NCI-H1436 treated with DMSO at 0.1 percent for 48 hours (cell line): ENCODE measurements at places on chromosomes 3 and 15.

- DNase-seq, result no peak
Measured at GRCh38 chr3:82033186-82033585, 271.7 kb upstream of the GBE1 start.

- no peak for DNase-seq
Measured at GRCh38 chr3:114846779-114847178, 300.3 kb downstream of the ZBTB20 start.

- DNase-seq, result no peak
Measured at GRCh38 chr3:24278543-24278942, 216.1 kb downstream of the THRB start.

DNA sequence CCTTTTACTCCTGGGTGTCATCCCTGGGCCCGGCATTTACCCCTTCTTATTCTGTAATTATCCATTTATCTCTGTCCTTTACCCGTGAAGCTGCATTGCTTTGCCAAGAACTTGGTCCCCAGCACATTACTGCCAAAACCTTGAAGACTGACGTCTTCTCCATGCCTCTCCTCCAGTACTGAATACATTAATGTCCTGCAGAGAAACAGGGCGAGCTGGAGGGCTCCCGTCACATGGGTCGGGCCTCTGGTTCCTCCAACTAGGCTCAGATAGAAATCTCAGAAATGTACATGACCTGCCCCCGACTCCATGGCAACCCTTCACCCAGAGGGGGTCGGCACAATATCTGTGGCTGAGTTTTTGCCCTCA is 445 bp downstream of the EFCAB12 start:
- no peak for DNase-seq

DNA sequence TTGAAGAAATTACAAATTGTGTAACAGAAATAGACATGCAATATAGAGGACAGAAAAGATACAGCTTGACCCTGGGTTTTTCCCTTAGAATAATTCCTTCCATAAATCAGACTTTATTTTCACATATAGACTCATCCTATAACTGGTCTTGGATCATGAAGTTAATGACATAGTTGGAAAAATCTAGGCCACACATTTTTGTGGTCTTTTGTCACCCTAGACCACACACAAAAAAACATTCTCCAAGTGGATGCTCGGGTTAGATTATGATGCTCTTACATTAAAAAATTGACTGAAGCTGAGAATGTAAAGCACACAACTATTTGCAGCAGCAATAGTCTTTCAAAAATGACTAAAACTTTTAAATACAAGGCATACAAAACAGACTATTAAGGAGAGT is 7.5 kb upstream of the PLA2G4D start:
- DNase-seq, result no peak

- no peak for DNase-seq
Measured at GRCh38 chr3:50242851-50243542, 7.0 kb downstream of the GNAI2 start.

GRCh38 chr3:11392014-11392859 is 120.0 kb downstream of the ATG7 start:
- DNase-seq, result no peak

GRCh38 chr3:138769616-138770015 is 65.1 kb downstream of the PIK3CB start:
- DNase-seq, result no peak
